T-helper 2 cell (primary cell): ENCODE measurements at places on chromosomes 16 and 17.

DNA sequence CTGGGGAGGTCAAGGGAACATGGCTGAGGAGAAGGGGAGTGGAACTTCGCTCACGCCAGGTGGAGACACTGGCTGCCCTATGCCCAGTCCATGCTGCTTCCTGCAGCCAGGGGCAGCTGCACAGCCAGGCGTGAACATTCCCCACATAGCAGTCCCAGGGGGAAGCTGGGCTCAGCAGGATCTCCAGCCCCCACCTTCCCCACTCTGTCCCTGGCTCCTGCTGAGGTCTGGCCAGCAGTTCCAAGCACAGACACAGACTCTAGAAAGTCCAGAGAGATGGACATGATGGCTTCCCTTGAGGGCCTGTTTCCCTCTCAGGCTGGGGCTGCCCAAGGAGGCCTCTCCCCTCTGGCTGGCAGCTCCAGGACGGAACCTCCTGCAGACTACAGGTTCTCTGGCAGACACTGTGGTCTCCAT lies 9.3 kb downstream of the JUP start:
- DNase-seq = no peak

GRCh38 chr17:614653-615546 lies 99.7 kb downstream of the VPS53 start:
- DNase-seq = no peak

- peak; percentile 97 for DNase-seq
These were observed 27.3 kb downstream of the KDM8 start for GRCh38 chr16:27230562-27231001.

- DNase-seq = no peak
These were observed 25.8 kb downstream of the COX4I1 start for GRCh38 chr16:85825326-85825725.

GRCh38 chr17:48149787-48150463 lies 42.4 kb downstream of the SNX11 start:
- DNase-seq = no peak

DNA sequence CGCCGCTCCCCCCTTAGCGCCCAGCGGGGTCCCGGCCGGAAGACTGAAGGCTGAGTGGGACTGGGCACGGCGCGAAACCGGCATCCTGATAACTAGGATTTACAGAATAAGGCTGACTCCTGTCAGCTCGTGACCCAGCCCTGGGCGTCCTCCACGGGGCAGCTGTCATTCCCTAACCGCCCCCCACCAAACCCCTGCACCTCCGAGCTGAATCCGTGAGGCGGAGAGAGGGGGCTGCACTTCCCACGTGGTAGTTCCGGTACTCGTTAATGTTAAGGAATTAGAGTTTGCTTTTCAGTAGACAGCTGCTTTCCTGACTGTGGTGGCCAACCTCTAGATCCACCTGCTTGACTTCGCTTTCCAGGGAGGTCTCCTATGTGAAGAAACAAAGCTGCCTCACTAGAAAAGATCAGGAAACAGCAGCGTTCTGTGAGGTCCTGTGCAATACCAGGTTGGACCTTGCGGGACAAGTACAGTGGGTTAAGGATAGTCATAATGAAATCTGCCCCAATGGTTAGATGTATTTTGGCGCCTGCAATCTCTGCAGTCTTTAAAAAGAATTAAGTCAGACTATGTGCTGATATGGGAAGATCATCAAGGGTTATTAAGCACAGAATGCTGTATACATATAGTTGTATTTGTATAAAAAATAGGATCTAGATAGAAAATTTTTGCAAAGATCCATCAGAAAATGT lies 1.1 kb upstream of the WBP2 start:
- no peak for DNase-seq
